ENCODE measurements at places on chromosomes 5 and 9.

DNA sequence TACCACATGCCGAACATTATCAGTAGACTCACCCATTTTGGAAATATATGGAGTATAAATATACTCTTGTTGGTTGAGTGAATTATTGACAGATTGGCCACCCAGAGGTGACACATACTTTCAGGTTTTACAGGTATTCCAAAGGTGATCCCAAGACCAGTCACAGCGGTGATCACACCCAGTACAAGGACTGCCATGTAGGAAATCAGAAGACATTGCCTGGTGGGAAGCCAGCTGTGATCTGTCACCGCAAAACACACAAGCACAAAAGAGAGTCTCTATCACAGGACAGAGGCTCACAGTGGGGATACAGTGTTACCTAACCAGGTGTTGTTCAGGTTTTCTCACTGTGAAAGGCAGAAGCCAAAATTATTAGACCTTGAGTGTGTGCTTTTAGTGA, 15.8 kb downstream of the BTF3 start:
- DNase-seq: no peak

- DNase-seq: peak; percentile 30
These were observed 58.5 kb downstream of the ZNF462 start for GRCh38 chr9:106921341-106921899.

- no peak for DNase-seq
These were observed 10.8 kb downstream of the UBLCP1 start for GRCh38 chr5:159273923-159274322.

DNA sequence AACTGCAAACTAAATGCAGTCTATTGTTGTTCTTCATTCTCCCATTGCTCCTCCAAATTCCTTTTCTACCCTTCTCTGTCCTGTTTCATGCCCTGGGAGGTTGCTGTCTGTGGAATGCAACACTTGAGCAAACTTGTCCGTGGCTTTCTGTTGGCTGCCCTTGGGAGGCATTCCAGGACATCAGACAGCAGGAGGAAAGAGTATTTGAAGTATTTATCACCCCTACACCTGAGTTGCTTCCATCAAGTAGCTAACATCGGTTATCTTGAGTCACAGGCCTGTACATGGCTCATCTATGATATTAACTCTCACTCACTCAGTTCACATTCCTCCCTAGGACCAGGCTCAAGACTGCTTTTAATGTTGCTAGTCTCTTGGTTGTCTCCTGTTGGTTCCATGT, 803.4 kb upstream of the CDH6 start:
- DNase-seq: no peak

- peak; percentile 79 for DNase-seq
These were observed at the start of gene TTC23L for GRCh38 chr5:34838785-34839714. Gene TTC23L (plus strand): TSS chr5:34839164. CDS start chr5:34840672, 1,508 bp downstream.

- DNase-seq: no peak
These were observed 127.6 kb upstream of the RPS23 start for GRCh38 chr5:82405618-82406204.

DNA sequence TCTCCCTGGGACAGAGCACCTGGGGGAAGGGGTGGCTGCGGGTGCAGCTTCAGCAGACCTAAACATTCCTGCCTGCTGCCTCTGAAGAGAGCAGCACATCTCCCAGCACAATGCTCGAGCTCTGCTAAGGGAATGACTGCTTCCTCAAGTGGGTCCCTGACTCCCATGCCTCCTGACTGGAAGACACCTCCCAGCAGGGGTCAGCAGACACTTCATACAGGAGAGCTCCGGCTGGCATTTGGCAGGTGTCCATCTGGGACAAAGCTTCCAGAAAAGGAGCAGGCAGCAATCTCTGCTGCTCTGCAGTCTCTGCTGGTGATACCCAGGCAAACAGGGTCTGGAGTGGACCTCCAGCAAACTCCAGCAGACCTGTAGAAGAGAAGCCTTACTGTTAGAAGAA, 77.2 kb downstream of the SLCO6A1 start:
- DNase-seq: no peak

DNA sequence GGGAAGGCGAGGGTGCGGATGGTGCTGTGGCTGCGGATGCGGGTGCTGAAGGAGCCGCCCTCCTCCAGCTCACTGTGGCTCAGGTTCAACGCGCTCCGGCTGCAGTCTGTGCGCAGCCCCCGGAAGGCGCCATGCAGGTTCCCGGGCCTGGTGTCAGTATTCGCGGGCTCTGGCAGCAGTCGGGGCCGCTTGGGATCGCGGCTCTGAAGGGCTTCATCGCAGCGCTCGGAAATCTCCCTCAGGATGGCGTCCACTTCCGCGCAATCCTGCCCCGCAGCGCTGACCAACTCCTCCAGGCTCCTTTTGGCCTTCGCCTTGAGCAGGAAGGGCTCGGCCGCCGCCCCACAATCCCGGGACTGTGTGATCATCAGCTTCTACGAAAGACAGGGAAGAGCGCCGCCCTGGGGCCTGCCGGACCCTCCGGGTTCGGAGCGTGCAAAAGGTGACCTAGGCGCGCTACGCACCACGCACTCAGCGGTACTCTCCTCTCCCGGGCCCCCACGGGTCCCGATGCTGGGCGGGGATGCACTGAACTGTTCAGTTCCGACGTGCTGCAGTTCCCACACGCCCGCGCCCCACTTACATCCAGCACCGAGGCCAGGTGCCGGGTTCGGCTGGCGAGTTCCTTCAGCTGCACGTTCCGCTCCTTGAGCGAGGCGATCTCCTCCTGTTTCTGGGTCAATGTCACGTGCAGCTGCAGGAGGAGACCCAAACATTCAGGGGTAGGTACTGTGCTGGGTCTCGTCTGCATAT, 6.5 kb downstream of the MCIDAS start:
- no peak for DNase-seq

DNA sequence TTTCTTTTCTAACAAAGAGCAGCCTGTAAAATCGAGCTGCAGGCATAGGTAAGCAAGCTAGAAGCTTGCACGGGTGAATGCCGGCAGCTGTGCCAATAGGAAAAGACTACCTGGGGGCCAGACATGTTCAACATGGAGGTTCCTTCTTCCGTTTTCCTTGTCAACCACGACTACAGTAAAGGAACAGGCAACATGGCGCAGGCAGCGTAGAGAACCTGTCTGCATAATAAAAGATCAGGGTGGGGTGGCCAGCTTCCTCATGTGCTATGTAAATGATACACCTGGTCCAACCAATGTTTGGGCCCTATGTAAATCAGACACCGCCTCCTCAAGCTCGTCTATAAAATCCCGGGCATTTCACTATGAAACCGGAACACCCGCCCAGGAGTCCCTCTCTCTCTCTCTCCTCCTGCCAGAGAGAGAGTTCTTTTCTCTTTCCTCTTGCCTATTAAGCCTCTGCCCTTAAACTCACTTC, 103.8 kb upstream of the LIFR start:
- no peak for DNase-seq

DNA sequence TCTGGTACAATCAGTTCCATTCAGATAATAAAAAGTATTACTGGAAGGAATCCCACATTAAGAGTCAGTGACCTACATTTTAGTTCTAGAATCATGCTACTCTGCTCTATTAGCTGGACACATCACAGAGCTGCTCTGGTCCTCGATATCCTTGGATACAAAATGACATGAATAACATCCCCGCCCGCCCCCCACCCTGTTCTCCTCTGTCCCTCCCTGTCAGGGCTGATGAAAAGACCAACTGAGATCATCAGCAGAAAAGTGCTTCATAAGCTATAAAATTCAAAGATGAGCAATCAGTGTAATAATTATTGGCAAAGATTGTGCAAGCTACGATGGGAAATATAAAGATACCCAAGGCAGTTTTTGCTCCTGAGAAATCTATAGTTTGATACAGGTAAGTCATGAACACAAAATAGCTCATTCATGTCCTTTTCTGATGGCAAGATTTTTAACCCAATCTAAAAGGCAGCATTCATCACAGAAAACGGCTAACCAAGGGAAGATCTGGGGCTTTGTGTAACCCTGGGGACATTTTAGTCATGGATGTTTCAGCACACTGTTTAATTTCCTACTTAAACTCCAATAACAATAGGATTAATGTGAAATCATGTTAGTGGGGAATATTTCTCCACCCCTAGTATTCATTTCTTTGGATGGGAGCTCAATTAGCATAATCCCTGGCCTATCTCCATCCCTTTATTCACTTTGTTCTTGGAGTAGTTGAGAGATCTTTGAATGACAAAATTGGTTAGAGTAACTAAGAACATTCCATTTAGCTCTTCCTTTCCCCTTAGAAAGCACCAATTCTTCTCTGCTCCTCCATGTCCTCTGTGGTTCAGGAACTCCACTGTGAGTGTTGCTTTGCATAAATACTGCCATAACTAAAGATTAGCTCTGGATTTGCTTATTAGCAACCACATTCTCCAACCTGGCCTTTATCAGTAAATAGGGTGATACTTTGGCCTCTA, 459.4 kb upstream of the GRIA1 start:
- no peak for DNase-seq

DNA sequence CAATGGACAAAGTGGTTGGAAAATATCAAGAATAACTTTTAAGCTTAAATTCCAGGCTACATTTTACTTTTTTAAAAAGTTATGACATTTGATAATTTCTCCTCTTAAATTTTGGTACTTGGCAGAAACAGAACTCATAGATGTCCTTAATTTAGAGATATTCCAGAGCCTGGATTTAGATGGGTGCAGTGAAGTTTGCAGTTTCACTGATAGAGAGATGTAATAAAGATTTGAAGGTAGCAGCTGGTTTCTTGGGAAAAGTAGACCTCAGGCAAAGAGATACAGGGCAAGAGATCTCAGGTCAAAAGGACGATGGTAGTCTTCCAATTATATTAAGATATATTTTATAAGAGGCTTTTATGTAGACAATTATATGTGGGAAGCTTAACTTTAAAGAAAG, 134.6 kb downstream of the ISL1 start:
- no peak for DNase-seq

DNA sequence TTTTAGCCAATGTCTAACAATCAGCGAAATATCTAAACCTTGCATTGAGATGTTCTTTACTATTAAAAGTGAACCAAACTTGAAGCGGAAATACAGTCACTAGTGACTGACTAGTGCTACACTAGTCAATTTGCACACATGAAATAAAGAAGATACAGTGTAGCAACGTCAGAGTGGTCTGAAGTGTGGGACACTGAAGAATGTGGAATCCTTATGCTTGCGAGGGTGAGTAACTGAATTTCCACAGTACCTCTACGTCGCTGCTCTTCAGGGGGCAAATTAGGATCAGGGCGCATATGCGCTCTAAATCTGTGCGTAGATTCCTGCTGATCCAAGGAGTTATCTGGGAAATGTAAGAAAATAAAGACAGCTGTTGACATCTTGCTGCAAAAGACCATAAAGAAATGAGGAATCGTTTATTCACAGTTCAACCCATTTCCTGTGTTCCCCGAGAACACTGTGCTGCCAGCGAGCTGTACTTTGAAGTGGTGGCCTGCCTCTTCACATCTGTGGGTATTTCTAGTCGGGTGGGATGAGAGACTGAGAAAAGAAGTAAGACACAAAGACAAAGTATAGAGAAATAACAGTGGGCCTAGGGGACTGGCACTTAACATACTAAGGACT, 39.8 kb upstream of the FLT4 start:
- no peak for DNase-seq

DNA sequence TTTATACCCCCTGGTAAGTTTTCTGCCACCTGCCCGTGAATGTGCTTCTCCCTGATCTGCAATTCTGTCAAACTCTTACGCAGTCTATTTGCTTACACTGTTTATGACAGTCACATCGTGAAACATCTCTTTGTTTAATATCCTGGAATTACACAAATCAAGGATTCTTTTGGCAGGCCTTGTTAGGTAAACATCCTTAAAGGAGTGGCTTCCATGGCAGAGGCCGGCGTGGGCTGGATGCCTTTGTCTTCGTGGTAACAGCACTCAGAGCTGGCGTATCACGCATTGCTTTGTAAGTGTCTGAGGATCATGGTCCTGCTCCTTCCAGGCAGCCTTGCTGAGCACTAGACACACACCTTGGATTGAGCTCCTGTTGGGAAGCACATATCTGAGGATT, 145.7 kb downstream of the IRX1 start:
- DNase-seq: no peak

- DNase-seq: no peak
These were observed 206.3 kb downstream of the BNC2 start for GRCh38 chr9:16664211-16664610.

GRCh38 chr5:88887342-88887741, 4.4 kb upstream of the MEF2C start:
- no peak for DNase-seq

DNA sequence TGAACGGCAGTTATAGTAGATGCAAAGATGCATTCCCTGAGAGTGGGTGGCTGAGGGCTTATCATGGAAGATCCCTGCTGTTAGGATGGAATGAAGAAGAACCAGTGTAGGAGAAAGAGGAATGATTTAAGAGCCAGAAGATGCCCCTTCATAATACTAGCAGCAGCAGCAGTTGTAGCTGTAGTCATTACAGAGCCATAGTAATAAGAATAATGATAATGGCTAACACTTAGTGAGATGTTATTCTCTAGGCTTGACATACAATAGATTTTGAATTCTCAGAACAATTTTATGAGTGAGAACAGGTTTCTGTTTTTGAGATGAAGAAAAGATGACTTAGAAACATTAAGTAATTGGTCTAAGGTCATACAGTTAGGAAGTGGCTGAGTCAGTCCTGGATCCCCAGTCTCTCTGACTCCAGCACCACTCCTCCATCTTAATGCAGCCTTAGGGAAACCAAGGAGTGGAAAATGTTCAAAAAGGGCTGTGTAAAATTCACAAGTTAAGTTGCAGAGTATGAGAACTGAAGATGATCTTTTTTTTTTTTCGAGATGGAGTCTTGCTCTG, 459.4 kb upstream of the SGCD start:
- no peak for DNase-seq
